ENCODE measurements at places on chromosomes 12 and 14.

- DNase-seq: no peak
Observed at GRCh38 chr12:94336211-94336925, 123.3 kb downstream of the CEP83 start.

DNA sequence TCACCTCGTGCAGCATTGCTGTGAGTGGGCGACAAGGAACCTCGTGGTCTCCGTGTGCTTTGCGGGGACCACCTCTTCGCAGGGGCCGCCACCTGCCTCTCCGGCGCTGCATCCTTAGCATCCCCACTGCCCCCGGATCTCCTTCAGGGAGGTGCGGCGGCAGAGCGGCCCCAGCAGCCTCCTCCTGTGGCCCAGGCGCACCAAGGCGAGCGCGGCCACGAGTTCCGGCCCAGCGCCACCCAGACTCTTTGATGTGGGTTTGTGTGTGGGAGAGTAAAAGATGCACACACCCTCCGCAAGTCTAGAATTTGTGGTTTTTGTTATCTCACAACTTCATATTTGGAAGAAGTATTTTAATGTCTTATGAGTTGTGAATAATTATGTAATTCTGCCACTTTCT, 118.8 kb upstream of the DIO3 start:
- no peak for DNase-seq

- DNase-seq: no peak
Observed at GRCh38 chr12:132065609-132066344, 78.3 kb downstream of the DDX51 start.

DNA sequence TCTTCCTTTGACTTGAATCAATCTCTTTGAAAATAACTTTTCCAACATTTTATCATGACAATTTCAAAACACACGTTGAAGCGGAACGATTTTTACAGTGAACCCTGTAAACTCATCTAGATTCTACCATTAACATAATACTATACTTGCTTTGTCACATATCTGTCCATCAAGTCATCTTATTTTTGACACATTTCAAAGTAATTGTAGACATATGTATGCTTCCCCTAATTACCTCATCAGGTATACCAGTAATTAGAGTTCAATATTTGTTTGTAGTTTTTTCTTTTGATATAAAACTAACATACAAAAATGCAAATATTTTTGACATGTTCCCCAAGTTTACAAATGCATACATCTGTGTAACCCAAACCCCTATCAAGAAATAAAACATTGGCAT, 140.4 kb downstream of the DACT1 start:
- DNase-seq: no peak

DNA sequence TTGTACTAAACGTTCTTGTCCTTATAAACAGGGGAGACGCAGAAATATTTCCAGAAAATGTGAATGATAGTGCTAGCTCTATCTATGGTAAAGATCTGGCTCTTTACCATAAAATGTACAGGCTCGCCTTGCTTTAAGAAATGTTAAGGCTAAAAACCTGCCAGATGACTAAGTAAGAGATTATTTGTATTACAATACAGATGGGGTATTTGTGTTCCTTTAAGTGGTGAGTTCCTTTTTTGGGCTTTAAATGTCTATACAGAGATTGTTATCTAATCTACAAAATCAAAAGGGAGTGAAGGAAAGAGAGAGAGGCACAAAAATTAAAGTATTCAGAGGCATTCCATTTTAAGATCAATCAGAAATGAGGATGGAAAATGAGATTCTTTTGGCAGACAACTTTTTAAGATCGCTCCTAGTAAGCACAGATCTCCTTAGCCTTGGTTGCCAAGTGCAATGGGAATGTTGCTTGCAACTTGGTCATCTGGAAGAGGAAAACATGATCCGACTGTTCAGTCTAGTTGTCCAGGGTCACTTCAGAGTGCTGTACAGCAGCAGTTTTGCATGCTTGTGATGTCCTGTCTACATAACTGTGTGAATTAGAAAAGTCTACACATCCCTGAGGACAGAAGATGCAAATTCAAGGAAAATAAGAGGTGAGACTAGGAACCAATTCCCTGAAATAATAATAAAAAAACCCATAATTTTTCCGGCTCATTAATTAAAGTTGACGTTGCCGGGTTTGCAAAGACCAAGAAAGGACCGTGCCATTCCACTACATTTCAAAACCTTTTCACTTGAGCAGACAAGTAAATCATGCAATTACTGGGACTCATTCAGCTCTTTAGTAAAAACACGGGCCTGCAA, 380.8 kb downstream of the EGLN3 start:
- DNase-seq: no peak

- no peak for DNase-seq
Observed at GRCh38 chr12:108301346-108301745, 37.8 kb downstream of the CMKLR1 start.
